Stimulated activated CD8-positive, alpha-beta memory T cell treated with anti-CD3 and anti-CD28 coated beads, Interleukin-4, amount 100 ng/mL, for 1 hour (primary cell): ENCODE measurements at places on chromosomes 6 and 20.

GRCh38 chr6:17172836-17173470 is 71.1 kb downstream of the STMND1 start:
- no peak for DNase-seq

DNA sequence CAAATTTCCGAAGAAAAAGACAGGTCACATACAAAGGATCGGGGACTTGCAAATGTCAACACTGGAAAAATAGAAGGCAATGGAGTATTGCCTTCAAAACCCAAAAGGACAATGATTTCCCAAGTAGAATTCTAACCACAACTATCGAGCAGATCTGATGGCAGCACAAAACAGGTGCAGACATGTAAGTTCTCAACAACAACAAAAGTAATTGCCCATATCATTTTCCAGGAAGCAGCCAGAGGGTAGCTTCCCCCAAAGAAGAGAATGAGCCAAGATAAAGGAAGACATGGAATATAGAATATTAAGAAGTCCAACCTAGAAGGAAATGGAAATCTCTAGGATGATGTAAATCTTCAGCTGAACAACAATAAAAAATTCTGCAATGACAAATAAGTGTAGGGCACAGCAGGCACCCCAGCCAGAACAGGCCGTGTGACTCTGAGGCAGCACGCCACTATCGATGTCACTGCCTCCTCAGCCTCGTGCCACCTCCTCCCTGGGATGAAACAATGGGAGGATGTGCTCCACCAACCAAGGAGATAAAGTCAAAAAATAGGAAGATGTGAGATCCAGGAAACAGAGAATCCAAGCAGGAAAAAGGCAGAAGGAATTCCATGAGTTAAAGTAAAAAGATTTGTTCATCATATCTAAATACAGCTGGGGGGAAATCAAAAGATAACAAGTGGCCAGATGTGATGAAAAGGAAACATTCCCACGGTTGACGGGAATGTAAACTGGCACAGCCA is 34.1 kb downstream of the SERPINB1 start:
- DNase-seq = no peak

DNA sequence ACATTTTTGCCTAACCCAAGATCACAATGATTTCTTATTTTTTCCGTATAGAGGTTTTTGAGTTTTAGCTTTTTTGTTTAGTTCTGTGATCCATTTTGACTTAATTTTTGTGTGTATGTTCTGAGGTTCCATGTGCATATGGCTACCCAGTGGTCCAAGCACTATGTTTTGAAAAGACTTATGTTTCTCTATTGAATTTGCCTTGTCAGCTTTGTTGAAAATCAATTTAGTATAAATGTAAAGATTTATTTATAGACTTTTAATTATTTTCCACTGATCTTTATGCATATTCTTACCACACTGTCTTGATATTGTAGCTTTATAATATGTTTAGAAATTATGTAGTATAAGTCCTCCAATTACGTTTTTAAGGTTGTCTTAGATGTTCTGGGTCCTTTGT is 10.2 kb downstream of the TM9SF4 start:
- DNase-seq = no peak

DNA sequence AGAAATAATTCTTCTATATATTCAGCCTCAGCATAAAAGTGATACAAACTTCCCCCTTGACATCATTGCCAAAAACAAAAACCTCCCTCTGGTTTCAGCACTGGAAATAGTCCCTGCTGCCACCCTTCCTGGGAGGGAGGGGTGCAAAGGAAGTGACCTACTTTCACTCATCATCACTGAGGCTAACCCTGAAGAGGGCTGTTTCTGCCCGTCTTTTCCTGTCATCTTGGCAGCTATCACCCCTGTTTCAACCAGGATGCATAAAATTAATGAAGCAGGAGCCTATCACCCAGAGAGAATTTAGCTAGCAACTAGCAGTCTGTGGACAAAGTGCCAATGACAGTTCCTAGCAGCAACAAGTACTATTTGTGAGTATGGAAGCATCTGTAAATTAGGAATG is 397.8 kb downstream of the LAMA2 start:
- DNase-seq = no peak

DNA sequence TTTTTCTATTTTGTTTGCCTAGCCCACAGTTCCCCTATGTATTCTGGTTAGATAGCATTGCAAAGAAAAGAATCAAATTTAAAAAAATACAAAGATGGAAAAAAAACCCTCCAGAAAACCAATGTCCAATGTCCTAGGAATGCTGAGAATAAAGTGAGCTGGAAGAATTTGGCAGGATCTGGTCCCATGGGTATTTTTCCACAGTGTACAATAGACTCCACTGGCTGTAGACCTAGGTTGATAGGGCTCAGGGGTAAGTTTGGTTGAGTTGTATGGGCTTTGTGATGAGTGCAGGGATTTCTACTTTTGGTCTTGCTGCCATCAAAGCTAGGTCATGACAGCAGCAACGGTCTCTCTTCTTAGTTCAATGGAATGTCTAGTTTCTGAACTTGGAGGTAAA is 41.5 kb downstream of the SLC22A2 start:
- no peak for DNase-seq

DNA sequence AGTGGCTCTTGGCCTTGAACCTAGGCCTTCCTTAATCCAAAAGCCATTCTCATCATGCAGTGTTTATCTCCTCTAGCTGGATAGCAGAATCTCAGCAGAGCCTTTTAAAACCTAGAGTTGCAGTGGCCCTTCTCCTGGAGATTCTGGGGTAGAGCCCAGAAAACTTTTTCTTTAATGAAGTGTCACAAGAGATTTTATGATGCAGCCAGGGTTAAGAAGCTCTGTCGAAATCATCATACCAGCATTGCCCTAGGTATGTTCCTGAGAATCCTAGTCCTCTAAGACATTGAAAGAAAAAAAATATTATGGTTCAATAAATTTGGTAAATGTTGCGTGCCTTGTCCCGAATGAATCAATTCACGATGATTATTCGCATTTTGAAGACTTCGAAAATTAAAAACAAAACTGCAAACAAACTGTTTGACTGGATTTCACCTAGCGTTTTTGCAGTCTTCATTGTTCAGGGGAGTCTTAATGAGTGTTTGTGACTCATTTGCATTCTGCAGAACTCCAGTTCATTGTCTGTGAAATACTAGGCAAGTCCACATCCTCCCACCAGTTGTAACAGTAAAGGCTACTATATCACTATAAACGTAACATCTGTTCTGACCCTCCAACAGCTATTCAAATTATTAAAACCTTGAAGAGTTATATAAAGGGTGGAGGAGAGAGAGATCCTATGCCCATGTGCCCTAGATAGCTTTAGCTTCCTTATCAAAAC is 198.6 kb downstream of the UST start:
- no peak for DNase-seq

GRCh38 chr6:11413117-11413687 is 124.3 kb upstream of the TMEM170B start:
- DNase-seq = no peak

GRCh38 chr20:18019068-18019467 is 38.6 kb downstream of the OVOL2 start:
- no peak for DNase-seq

DNA sequence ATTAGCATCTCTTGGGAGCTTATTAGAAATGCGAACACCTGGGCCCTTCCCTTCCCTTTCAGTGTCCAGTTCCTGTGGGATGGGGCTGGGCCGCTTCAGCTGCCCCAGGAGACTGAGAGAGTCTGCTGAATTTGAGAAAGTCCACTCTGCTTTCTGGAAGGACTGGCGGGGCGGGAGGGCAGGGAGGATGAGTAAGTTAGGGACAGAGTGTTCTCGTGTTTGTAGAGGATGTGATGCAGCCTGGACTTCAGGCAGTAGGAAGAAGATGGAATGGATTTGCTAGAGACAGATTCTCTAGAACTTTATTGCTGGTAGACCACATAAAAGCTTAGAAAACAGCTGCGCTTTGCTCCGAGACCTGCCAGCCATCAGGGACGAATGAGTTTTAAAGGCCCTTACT is 1.1 kb upstream of the TULP4 start:
- no peak for DNase-seq

DNA sequence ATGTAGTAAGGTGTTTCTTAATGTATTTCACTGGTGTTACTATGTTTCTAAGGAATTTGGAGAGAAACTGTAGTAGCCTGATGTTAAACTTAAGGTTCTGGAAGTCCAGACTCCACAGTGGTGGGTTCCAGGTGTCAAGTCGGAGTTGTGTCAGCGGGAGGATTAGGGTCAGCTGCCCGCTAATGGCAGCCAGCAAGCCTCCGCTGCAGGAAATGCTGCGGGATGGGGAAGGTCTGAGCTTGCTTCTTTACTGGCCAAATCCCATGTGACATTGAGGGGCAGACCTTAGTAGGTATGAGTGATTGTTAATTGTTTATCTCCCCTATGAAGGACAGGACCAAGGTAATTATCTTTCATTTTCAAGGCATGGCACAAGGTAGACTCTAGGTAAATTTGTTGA is 3.7 kb upstream of the ARID1B start:
- DNase-seq = no peak
